ENCODE measurements at places on chromosomes 6 and 20.

GRCh38 chr6:118706702-118707101 lies 55.3 kb upstream of the CEP85L start:
- DNase-seq = no peak

GRCh38 chr6:100435299-100435698 lies 29.4 kb downstream of the SIM1 start:
- DNase-seq = no peak

- peak; percentile 86 for DNase-seq
Measured at GRCh38 chr6:37029249-37029971, 24.0 kb downstream of the FGD2 start.

- DNase-seq = no peak
Measured at GRCh38 chr6:89272596-89272995, 42.5 kb downstream of the GABRR2 start.

DNA sequence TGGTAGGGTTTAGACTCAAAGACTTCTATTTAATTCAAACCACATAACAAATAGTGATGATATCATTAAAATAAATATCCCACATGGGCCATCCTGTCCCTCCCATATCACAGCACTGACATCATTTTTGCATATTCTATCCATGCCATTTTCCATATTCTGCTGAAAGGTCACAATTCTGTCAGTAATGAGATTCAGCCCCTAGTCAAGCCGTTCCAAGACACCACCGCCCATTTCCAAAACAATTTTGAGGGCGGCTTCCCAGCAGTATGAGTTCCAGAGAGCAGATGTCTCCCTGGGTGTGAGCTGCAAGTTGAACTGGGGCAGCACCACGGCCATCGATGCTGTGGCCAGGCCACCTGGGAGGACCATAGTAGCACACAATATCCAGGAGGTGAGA lies 65.1 kb upstream of the PLEKHG1 start:
- DNase-seq = no peak

GRCh38 chr6:45677381-45678284 lies 299.9 kb upstream of the SUPT3H start:
- DNase-seq = no peak

- DNase-seq = no peak
Measured at GRCh38 chr6:88823998-88824397, 139.4 kb downstream of the RNGTT start.

GRCh38 chr6:138637822-138638221 lies 135.7 kb upstream of the CCDC28A start:
- DNase-seq = no peak

DNA sequence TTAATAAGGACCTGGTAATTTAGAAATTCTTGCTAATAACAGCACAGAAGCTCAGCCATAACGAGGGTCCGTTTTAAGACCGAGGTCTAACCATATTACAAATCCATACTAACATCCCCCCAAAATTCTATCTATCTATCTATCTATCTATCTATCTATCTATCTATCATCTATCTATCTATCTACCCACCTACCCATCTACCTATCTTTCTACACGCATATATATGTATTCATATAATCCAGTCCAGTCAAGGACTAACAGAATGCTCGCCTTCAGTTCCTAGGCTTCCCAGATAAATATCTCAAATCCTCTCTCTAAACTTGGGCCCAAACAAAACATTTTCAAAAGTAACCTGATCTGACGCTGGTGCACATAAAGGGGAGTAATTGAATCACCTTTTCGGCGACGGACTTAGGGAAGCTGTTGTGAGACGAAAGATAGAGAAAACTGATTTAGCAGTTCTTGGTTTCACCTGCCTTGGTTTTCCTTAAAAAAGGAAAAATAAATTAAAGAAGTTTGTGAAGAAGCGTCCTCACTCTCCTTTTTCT lies 14.5 kb downstream of the HMGN4 start:
- no peak for DNase-seq

DNA sequence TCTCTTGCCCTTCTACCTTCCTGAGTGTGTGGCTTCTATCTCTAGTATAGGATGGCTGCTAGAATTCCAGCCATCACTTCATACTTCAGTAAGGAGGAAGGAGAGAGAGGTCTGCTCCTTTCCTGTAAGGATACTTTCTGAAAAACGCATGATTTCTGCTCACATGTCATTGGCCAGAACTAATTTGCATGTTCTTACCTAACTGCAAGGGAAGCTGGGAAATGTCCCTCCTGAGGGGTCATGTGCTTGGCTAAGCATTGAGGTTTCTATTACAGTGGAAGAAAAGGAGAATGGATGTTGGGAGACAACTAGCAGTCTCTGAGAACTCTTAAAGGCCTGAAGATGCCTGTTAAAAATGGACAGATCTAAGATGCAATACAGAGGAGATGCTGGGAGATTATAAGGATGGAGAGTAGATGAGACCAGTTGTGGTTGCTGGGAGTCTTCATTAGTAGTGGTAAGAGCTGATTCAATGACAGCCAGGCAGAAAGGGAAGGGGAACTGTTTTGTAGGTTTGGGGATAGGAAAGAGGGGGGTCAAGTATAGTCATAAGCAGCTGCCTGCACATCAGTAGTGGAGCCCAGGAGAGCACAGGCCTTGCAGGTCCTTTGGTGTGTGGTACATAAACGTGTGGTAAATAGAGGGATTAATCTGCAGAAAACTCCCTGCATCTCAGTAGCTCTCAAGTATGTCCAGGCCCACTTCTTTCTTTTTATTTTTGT lies 20.2 kb downstream of the CDS2 start:
- DNase-seq = no peak

GRCh38 chr20:33490023-33490933 lies at the start of gene CBFA2T2:
TSS of gene CBFA2T2 (plus strand) at chr20:33490096. CDS start at chr20:33490268, 172 bp downstream.
- DNase-seq = peak; percentile 76

- no peak for DNase-seq
Measured at GRCh38 chr6:32151863-32152768, at the start of gene PRRT1. TSS of gene PRRT1 (minus strand) at chr6:32151939. CDS start at chr6:32151827, 112 bp downstream.

GRCh38 chr6:88361298-88361697 lies 195.2 kb upstream of the CNR1 start:
- no peak for DNase-seq

- DNase-seq = no peak
Measured at GRCh38 chr6:44932651-44933091, 395.5 kb upstream of the RUNX2 start.

GRCh38 chr20:49631061-49631716 lies 63.3 kb upstream of the PTGIS start:
- no peak for DNase-seq

- DNase-seq = no peak
Measured at GRCh38 chr6:42790549-42791181, 8.8 kb downstream of the BICRAL start.

- DNase-seq = no peak
Measured at GRCh38 chr6:94751641-94752329, 825.5 kb upstream of the MANEA start.

DNA sequence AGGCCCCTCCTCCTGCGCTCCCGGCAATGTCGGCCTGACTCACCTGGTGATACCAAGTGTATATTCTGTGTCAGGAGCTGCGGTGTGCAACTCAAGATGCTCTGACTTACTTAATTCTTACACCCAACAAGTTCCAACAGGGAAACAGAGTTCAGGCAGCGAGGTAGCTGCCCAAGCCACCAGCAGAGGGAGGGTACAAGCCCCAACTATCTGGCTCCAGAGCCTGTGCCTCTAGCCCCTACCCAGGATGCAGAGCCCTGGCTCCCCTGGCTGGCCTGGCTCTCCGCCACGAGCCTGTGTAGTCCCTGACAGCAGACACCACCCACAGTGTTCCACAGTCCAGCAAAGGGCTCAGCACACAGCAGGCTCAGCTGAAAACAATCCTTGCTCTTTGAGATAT lies 34.9 kb downstream of the C20orf203 start:
- no peak for DNase-seq

DNA sequence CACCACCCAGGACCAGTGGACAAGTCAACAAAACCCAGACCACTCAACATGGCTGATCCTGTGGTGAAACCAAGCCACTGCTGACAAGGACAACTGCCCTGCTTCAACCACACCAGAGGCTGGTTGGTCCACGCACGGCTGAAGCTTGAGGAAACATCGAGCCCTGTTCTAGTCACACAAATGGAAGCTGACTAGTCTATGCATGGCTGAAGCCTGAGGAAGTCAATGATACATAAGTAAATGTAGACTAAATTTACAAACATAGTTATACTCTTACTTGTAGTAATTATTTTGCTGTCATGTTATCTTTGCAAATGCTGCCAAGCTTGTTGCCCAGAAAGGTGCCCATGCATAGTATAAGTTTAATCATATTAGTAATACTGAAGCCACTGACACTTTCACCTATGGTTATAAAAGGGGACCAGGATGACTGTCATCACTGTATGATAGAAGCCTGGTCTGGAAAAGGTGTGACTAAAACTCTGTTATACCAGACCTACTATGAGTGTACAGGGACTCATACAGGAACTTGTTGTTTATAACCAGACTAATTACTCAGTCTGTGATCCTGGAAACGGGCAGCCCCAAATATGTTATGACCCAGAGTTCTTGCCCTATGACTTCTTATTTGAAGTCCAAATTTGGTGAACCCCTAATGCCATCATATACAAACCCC lies 5.6 kb downstream of the IL22RA2 start:
- no peak for DNase-seq

DNA sequence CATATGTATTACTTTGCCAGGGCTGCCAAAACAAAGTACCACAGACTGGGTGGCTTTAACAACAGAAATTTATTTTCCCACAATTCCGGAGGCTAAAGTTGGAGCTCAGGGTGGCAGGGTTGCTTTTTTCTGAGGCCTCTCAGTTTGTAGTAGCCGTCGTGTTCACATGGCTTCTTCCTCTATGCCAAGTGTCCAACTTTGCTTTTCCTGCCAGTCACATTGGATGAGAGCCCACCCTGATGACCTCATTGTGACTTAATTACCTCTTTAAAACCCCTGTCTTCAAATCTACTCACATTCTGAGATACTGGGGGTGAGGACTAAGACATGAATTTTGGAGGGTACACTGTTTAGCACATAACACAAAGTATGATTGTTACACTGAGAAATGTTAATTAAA lies 9.9 kb upstream of the ECT2L start:
- DNase-seq = no peak

All from SW 1271 (cell line).